ENCODE measurements at places on chromosomes 4 and X.
A peak's percentile ranks its signal among the peaks of the same experiment; 100 is the strongest.

- no peak for DNase-seq
Observed at GRCh38 chrX:81959964-81960363, 758.1 kb downstream of the SH3BGRL start.

- DNase-seq, result no peak
Observed at GRCh38 chr4:2301806-2302205, 39.9 kb upstream of the MXD4 start.

GRCh38 chr4:54909961-54910360, 215.4 kb downstream of the KDR start:
- peak; percentile 14 for DNase-seq

GRCh38 chr4:158621729-158622128, 50.0 kb downstream of the C4orf46 start:
- no peak for DNase-seq

DNA sequence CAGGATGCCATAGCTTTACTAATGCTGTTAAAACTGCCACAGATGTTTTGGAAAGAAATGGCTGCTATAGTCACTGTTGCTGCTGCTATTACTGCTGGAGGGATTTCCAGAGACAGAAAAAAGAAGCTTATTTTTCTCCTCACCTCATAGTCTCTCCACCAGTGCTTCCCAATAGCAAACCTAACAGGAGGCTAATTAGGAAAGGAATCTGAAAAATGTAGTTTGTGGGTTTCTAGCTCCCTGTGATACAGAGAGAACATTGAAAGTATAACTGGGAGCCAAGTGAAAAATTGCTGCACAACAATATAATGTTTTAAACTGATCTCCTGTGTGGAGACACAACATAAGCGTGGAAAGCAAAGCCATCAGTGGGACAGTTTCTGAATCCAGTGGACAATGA, 8.6 kb upstream of the TSPAN7 start:
- no peak for DNase-seq

GRCh38 chrX:147072747-147073146, 258.2 kb upstream of the CXorf51A start:
- DNase-seq, result no peak

GRCh38 chr4:153955327-153955726, 166.4 kb upstream of the SFRP2 start:
- no peak for DNase-seq

DNA sequence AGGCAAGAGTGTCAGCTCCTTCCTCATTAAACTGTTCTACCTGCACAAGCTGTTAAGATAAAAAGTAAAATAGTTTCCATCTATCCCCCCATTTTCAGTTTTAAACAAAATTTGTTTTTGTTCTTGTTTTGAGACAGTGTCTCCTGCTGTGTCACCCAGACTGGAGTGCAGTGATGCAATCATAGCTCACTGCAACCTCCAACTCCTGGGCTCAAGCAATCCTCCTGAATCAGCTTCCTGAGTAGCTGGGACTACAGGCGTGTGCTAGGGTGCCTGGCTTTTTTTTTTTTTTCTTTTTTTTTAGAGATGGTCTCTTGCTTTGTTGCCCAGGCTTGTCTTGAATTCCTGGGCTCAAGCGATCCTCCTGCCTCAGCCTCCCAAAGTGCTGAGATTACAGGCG, 105.4 kb downstream of the HS6ST2 start:
- no peak for DNase-seq

DNA sequence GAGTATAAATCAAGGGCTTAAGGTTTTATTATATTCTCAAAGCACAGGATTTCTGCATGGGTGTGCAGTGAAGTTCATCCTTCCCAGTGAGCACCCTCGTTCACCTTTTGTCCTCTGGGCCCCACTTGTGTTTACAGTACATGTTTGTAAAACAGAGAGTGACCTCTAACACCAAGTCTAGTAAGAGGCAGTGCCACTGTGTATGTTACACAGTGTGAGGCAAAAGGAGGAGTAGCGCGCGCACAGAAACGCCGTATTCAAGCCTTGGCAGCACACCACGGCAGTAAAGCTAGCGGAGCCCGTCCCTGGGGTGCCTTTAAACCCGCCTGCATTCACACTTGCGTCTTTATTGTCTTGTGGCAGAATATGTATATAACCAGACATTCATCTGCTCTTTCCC, 51.9 kb downstream of the CCNI start:
- no peak for DNase-seq

GRCh38 chrX:78748846-78749245, 1.3 kb downstream of the LPAR4 start:
- DNase-seq, result no peak

GRCh38 chr4:139581096-139581495, 25.1 kb upstream of the SETD7 start:
- DNase-seq, result no peak

GRCh38 chr4:134028421-134028820, 173.2 kb downstream of the PABPC4L start:
- no peak for DNase-seq

DNA sequence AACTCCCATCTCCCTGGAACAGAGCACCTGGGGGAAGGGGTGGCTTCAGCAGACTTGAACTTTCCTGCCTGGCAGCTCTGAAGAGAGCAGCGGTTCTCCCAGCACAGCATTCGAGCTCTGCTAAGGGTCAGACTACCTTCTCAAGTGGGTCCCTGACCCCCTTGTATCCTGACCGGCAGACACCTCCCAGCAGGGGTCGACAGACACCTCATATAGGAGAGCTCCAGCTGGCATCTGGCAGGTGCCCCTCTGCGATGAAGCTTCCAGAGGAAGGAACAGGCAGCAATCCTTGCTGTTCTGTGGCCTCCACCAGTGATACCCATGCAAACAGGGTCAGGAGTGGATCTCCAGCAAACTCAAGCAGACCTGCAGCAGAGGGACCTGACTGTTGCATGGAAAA, 244.1 kb upstream of the RASGEF1B start:
- no peak for DNase-seq

- DNase-seq, result no peak
Observed at GRCh38 chr4:106869551-106869950, 166.6 kb downstream of the DKK2 start.

DNA sequence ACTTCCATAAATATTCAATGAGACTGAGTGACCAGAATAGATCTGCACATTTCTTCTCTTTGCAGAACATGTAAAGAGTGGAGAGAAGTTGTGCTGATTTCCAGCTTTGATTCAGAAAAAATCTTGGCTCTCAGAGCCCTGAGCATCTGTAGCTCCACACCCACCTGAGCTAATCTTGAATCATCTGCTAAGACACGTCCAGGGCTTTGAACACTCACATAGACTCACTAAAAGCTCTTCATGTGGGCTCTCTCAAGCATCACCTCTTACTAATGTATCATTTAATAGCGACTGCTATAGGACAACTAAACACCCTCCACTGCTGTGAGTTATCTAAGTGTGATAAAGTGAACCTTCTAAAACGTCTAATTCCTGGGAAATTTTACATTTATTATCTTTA, 147.7 kb upstream of the GRIA3 start:
- DNase-seq, result no peak

DNA sequence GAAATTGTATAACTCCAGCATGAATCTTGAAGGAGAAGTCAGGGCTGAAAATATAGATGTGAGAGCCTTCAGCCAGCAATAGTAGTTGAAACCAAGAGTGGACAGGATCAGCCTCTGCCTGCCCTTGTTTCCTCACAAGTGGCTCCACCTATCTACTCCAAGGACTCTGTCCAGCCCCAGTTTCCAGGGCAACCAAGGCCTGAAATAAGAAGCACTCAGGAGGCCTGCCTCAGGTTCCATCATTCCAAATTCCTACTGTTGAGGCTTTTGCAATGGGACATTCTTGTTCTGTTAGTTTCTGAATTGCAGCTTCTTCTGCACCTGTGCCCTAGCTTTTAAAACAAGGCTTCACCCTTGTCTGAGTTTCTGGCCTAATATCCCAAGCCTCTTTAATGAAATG, 41.6 kb downstream of the TRPC5OS start:
- DNase-seq, result no peak

- no peak for DNase-seq
Observed at GRCh38 chr4:11507920-11508319, 79.2 kb upstream of the HS3ST1 start.

GRCh38 chr4:145564540-145564939, 54.6 kb upstream of the MMAA start:
- DNase-seq, result no peak

DNA sequence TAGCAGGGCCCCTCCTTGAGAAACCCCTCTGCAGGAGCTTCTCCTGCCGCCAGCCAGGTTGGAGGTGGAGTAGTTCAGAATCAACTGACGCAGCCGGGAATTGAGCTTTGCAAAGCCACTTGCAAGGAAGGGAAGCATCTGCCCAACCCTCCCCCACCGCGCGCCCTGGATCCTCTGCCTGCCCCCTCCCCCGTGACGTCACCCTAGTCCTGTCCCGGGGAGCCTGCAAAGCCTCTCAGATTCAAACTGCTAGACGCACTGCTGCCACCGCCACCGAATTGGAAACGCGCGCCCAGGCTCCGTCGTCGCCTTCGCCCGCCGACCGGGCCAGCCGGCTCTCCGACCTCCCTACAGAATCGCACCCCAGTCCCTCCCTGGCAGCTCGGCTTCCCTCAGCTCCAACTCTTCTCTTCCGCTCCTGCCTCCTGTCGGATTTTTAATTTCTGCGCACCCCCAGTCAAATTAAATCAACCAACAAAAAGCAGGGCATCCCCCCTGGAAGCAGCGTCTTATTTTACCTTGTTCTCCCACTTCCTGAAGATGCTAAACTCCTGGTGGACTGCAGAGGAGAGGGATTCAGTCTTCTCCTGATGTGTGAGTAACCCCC, 3.8 kb downstream of the SLITRK2 start:
- no peak for DNase-seq

DNA sequence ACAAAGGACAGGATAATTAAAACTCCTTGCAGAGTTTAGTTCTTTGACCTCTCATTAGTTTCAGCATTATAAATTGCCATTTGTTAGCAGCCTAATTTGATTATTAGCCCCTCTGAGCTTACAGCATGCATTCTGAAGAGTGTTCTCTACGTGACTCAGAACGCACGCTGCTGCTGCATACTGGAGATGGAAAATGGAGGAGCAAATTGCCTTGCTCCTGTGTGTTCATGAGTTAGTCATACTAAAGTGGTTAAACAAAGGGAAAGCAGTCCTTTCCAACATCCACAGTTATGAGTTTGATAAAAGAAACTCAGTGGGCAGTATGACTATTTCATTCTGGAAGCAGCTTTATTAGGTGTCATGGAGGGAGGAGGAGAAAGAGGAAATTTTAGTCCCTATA, 922.5 kb downstream of the RPA4 start:
- DNase-seq, result no peak

- peak; percentile 57 for DNase-seq
Observed at GRCh38 chr4:2954358-2955185, 8.6 kb downstream of the NOP14 start.

GRCh38 chr4:72531768-72532290, 37.2 kb downstream of the ADAMTS3 start:
- peak; percentile 1 for DNase-seq

- no peak for DNase-seq
Observed at GRCh38 chr4:11743236-11743635, 314.5 kb upstream of the HS3ST1 start.

- DNase-seq, result peak; percentile 53
Observed at GRCh38 chrX:39773923-39774773, 323.6 kb downstream of the BCOR start.

DNA sequence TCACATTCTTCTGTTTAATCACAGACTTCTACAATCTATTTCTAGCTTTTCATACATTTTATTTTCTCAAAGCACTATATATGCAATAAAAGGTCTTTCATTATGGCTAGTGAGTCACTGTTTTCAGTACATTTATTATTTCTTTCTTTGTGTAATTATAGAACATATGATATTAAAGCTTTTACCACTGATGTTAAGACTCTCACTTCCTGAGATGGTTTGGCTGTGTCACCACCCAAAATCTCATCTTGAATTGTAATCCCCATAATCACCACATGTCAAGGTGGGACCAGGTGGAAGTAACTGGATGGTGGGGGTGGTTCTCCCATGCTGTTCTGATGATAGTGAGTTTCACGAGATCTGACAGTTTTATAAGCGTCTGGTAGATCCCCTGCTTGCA, 41.9 kb downstream of the UBA6 start:
- DNase-seq, result no peak

DNA sequence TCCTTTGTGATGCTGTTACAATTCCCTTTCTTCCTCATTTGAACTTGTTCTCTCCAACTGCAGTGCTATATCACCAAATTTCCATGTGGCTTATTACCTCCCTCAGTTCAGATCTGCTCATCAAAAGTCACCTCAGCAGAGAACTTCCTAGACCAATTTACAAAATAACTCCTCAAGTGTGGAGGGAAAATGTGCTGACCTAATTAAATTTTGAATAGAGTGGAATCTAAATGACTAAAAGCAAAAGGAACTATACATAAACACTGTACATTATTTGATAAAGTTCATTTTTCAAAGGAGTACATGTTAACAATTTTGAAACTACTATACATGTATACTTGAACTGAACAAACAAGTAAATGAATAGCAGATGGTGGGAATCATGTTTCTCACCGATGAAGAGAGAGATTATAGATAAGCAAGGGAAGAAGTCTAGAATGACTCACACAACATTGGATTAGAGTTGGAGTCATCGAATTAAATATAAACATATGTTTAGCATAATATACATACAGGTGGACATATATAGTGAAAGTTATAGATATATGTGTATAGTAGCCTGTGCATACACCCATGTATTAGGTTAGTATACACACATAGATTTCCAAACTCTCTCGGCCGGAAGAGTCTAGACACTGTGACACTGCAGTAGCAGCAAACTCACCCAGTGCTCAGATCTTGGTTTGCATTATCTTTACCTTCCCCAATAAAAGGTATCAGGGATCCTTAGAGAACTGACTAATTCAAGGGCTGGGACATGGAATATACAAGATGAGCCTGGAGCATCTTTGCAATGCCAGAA, 318.7 kb downstream of the PCDH18 start:
- DNase-seq, result no peak

DNA sequence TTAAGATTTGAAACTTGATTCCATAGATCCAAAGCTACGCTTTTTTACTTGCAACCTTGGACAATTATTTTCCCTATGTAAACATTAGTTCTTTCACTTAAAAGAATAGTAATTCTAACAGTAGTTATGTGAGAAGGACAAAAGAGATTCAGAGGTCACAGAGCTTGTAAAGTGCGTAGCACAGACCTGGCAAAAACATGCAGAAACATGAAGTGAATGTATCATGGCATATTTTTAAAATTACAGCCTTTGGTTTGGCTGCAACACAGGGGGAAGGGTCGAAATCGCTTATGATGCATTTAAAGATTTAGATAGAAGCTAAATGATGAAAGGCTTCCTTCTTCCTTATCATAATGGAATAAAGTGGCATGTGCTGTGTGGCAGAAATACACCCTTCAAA, 1068.8 kb downstream of the ARAP2 start:
- DNase-seq, result no peak

- DNase-seq, result no peak
Observed at GRCh38 chrX:97517763-97518162, 634.1 kb downstream of the RPA4 start.

DNA sequence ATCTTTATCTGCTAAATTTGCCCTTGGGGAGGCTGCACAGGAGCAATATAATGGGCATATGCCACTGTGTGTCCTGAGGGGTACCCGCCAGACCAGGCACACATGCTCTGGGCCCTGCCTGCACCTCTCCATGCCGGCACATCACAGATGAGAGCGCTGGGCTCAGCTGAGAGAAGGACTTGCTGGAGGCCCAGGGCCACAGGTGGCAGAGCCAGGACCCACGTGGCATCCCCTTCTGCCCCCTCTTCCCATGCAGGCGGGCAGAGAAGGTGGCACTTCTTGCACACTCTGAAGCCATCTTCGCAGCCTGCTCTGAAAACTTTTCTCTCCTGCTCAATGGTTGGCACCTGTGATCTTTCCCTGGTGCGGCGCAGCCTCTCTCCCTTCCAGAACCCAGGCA, 20.1 kb downstream of the CPZ start:
- no peak for DNase-seq

GRCh38 chrX:37871626-37872302, 24.4 kb upstream of the DYNLT3 start:
- DNase-seq, result peak; percentile 58
